ENCODE measurements at places on chromosomes 12 and 14. TPM values are rescaled to one million over a fixed set of nuclear protein-coding genes. Genes with fewer than 3 reads are reported as not detected.

GRCh38 chr12:126107659-126108058 is 1042.4 kb downstream of the AACS start:
- DNase-seq = no peak

UBE2N gene
- 89.7 TPM for total RNA-seq

DNA sequence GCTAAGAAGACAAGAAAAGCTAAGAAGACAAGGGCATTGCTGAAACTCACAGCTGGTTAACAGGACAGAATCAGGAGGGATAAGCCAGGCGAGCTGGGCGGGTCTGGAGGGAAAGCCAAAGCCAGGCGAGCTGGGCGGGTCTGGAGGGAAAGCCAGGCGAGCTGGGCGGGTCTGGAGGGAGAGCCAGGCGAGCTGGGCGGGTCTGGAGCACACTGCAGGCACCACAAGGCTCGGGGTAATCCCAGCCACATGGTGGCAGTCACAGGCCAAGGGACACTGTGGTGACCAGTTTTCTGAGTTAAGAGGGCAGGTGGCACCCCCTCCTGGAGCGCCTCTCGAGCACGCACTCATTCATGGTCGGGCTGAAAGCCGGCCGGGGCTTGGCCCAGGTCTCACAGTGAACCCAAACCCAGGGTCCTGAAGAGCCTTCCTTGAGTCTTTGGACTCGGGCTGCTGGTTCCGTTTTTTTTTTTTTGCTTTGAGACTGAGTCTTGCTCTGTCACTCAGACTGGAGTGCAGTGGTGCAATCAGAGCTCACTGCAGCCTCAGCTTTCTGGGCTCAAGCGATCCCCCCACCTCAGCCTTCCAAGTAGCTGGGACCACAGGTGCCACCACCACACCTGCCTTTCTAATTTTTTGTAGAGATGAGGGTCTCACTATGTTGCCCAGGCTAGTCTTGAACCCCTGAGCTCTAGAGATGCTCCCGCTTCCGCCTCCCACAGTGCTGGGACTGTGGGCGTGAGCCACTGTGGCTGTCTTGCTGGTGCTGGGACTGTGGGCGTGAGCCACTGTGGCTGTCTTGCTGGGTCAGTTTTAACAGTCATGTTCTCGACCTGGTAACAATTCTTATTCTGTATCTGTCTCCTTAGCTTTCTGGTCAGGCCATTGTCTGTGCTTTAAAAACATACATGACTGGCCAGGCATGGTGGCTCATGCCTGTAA is 40.2 kb downstream of the HSP90AA1 start:
- peak; percentile 63 for DNase-seq

DNA sequence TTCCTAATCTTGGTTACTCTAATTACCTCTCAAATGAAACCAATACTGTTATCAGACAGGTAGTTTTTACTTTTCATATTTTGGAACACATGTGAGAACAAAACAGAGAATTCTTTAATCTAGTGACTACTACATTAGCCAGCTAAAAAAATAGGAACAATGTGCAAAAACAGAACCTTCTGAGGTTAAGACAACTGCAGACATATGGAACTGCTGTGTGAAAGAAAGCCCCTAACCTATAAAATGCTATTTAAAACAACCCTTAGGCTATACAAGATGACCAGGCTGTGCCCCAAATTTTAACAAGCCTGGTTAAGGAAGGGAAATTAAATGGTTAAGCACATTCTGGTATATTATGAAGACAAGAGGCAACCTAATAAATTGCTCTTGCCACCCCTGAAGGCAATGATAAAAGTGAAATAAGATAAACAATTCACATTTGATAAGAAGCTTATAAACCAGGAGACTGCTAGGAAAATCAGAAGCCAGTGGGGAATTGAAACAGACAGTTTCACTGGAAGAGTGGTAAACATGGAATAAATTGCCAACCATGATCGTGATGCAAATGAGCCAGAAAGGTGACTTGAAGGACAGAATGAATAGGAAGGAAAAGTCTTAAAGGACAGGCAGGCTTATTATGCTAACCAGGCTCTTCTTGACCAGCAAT is 7.4 kb downstream of the GTSF1 start:
- DNase-seq = no peak

- DNase-seq = no peak
Observed at GRCh38 chr14:104320611-104321086, 182.3 kb downstream of the KIF26A start.

DNA sequence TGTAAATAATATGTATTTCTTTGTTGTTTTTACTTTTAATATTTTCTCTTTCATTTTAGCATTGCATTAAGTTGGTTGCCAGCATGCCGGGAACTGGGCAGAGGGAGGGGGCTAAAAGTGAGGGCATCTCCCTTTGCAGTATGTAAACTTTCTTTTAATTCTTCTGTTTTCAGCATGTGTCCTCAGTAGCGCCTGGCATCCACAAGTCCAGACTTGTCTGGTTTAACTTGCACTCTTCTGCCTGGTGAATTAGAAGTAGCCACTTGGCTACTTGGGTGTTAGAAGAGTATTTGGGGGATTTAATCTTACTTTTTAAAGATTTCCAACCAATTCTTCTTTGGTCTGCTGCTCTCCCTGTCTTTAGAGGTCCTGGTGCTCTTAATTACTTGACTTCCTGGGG is 117.2 kb upstream of the SCAF11 start:
- DNase-seq = no peak

TEX52 gene
- not detected for total RNA-seq

DNA sequence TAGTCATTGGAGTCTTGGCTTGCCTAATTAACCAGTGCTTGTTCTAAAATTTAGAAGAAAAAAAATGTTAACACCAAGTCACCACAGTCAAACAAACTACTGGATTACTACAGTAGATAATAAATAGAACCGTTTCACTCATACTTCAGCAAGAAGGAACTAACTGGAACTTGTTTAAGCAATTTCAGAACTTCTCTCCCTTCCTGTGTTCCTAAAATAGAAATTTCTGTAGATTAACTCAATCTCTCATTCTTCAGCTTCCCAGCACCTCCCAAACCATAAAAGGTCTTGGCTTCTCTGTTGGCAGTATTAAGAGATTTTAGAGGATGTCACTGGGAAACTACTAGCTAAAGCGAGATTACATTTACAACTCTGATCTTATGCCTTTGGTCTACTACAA is 18.6 kb downstream of the GNS start:
- no peak for DNase-seq

GPR65 gene
- not detected for total RNA-seq

GRCh38 chr12:62603811-62604098 is 137.1 kb downstream of the MON2 start:
- DNase-seq = no peak

FAM186B gene
- total RNA-seq = 0.05 TPM

BMP4 gene
- total RNA-seq = 3.8 TPM

GRCh38 chr14:77158175-77158881 is 16.7 kb upstream of the ZDHHC22 start:
- peak; percentile 51 for DNase-seq

- no peak for DNase-seq
Observed at GRCh38 chr14:74240794-74241651, 1.8 kb downstream of the VSX2 start.

- DNase-seq = no peak
Observed at GRCh38 chr14:72700338-72701236, 193.3 kb downstream of the DPF3 start.

- DNase-seq = no peak
Observed at GRCh38 chr12:48728807-48729206, 12.3 kb upstream of the CCNT1 start.

GRCh38 chr12:31386364-31386777 is 60.4 kb upstream of the SINHCAF start:
- no peak for DNase-seq

HCAR3 gene
- not detected for total RNA-seq

GRCh38 chr12:104772336-104772735 is 185.8 kb downstream of the SLC41A2 start:
- DNase-seq = no peak
